ENCODE measurements at places on chromosomes 12 and 14.

- DNase-seq: no peak
Measured at GRCh38 chr14:74271365-74271764, 31.4 kb downstream of the ABCD4 start.

DNA sequence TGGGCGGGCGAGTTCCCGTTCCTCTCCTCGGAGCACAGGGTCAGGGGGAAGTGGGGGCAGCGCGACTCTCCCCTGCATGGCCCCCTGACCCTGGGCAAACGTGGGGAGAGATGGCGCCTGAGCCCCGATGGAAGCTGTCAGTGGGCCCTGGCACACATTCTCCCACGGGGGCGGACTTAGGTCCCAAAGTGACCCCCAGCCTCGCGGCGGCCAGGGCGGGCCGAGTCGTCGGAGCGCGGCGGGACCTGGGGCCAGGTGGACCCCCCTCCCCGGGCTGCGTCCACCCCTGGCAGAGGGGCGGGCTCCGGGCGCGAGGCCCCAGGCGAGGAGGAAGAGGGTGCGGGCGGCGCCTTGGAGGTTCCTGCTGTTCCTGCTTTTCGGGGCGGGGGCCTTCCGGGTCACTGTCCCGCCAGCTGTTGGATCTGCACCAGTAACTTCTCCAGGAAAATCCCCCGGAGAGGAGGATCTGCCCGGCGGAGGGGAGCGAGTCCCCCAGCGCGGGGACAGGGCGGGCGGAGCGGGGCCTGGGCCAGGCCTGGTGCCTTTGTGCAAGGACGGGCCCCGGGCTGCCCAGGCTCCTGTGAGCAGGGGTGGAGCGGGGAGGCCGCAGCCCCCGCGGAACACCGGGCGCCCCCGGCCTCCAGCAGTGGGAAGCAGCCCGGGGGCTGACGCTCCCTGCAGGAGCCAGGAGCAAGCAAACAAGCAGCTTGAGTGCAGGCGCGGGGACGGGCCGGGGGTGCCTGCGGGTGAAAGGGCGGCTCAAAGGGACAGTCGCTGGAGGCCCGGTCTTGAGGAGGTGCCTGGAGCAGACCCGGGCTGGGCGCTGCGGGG, 15.3 kb downstream of the TNFAIP2 start:
- no peak for DNase-seq

DNA sequence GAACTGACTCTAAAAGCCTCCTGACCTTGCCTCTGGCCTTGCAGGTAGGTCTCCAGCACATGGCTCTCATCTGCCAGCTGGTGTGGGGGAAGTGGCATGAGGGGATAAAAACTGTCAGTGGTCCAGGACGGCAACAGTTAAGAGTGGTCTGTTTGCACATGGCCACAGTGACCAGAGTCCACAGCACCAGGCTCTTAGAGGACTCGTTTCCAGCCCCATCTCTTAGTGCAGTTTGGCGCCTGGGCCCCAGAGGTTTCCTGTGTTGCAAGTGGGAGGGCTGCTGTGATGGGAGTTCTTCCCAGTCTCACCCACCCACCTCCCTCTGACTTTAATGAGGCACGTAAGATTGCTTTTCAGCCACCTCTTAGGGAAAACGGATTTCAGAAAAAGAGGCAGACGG, 37.0 kb downstream of the APPL2 start:
- DNase-seq: no peak

GRCh38 chr12:59597385-59597781, 1.6 kb downstream of the SLC16A7 start:
- no peak for DNase-seq

DNA sequence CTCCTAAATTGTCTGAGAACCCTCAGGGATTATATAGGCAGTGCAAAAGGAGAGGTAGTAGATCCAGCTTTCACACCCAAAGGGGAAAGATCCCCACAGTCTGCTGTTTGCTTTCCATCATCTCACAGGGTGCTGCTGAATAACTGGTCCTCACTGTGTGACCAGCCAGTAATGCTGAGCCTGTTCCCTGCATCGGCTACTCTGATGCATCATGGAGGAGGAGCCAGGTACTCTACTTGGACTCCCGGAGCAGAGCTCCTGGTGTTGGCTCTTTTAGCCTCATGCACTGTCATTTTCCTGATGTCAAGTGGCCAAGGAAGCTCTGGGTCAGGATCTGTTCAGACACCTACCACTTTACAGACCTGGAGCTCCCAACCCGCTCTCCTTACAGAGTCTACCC, 127.4 kb upstream of the ATF1 start:
- no peak for DNase-seq

Measured in dorsolateral prefrontal cortex (tissue), 122 donors.